Posterior vena cava (tissue), 2 donors: ENCODE measurements at places on chromosomes 4 and X. TPM values are rescaled to one million over a fixed set of nuclear protein-coding genes. Genes with fewer than 3 reads are reported as not detected.

DNA sequence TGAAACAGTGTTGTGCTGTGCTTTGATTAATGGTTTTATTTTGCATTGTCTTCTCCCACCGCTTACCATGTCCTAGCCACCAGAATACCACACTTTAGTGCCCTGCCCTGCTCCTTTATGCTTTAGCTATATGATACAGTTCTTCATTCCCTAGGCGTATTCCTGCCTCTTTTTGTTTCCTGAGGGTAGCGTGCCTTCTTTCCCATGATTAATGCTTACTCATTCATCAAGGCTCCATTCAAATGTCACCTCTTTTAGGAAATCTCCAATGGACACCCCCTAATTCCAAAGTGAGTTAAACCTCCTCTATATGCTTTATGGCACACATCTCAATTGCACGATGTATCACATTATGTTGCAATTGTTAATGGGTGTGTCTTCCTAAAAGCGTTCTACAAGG, 46.3 kb downstream of the SPANXD start:
- DNase-seq, result no peak

Gene TAF7L
- not detected for total RNA-seq

Gene DRD5
- not detected for total RNA-seq

DNA sequence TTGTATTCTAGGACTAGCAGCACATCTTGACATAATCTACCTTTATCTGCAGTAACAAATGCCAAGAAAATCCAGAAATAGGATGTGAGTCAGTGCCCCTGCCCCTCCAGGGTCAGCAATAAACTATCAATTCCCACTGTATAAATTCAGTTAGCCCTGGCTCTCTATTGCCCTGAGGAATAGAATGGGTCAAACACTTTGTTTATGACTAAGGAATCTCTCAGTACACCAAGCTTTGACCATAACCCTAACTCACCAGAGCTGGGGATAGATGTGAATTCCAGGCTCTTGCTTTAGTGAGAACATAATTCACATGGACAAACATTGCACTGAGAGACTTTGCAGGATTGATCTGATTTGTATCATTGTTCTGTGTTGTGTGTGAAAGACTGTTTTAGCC, 82.3 kb downstream of the CXXC4 start:
- no peak for DNase-seq

Gene MAOA
- total RNA-seq, result 90.5 TPM

- no peak for DNase-seq
Observed at GRCh38 chr4:1539859-1540600, 133.8 kb upstream of the NKX1-1 start.

DNA sequence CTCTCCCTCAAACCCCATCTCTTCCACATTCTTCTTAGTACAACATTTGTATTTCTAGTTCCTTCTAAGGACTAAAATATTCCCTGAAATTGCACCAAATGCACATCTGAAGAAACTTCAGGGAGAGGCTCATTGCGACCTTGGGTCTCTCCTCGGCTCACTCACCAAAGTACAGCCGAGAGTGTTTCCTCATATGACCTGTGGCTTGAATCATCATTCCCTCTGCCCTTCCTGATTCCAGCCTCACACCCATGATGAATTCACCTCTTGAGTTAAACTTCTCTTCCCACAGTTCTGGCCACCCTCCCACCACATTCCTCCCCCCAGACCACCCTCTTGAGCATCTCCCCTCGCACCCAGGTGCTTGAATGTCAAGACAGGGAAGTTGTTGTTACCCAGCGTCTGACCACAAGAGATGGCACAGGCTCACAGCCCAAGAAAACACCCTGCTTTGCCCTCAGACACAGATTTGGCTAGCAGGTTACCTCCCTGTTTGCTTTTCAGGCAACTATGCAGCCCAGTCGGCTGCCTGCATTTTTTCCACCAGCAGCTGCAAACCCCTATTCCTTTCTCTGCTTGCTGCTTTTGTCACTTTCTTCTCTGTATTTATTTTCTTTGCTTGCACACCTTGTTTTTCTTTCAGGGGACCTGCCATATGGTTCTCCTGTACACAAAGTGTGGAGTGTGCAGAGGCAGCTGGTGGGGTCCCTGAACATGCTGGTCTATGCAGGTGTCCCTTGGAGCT, 214.8 kb downstream of the SPATA18 start:
- DNase-seq, result no peak
